ENCODE measurements at places on chromosomes 11 and 22.

DNA sequence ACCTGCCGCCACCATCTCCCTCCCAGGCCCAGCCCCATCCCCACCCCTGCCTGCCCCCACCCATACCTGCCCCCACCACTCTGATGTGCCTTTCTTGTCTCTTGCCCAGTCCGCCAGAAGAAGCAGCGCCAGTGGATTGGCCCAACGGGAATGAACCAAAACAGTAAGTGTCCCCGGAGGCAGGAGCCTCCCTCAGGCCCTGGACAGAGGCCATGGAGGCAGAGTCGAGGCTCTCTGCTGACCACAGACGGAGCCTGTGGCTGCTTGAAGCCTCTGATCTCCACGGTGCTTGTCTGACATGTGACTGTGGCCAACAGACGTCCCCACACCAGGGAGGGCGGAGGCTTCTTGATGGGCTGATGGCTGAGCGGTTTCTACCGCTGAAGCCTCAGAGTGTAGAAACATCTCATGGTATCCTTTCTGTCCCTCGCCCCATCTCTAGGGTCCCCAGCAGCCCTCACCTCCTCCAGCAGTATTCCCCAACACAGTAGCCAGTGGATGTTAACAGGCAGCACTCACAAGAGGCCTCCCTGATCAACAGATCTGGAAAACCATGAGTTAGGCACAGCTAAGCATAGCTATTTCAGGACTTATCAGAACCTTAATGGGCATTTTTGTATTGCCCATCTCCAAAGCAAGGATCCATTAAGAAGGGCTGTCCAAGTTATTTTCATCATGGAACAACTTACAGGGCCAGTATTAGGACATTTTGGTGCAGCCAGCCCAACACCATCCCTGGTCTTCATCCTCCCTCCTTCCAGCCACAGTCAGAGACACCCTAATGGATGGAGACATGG is 21.7 kb downstream of the CD5 start:
- DNase-seq, result no peak

DNA sequence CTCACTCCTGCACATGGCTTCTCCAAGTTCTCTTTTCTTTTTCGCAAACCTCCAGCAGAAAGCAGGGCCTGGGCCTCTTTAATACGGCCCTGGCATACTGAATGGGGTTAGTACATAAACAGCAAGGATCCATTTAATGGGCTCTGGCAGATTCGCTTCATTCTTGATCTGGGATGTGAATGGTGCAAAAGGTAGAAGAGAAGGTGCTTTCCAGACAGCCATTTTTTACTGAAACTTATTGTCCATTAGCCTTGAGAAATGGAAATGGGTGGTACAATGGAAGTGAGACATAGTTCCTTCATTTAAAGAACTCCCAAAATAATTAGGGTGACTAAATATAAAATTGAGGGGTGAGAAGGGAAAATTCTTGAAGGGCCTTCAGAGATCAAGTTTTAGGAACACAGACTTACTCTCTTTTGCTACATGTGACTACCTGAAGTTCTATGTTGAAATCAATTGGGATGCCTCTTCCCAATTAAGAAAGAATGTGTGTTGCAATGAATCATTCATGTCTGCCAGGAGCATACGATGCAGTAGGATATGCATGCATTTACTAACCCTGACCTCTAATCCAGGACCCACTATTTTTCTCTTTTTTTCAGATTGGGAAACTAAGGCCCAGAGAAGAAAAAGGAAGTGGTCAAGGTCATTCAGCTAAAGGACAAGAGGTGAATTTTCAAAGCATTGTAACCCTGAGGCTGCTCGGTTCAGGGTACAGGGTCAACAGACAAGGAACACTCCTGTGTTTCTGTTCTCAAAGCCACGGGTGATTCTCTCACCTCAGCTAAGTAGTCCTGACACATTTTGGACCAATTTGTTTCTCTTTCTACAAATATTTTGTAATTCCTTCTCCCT is 144.1 kb downstream of the BBOX1 start:
- DNase-seq, result no peak

- DNase-seq, result no peak
Measured at GRCh38 chr22:40506762-40507161, 129.8 kb downstream of the MRTFA start.

DNA sequence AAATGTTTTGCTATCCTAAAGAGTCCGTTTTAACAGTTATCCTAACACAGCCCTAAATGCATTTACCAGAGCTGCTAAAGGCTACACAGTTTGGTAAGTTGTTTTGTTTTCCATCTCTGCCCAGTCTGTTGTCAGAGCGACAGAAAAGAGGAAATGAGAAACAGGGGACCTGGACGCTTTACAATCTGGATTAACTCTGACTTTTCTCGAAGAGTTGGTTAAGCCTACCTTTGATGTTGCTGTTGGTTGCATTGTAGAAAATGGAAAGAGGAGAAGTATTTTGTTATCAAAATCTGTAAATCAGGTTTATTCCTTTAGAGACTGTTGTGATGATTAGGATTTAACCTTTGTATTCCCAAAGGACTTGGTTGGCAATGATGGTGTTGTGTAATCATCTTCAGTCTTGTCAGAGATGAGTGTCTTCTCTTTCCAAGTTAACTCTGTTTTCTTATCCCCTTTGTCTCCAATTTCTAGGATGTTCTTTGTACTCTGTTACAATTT is 481 bp downstream of the ANGPTL5 start:
- DNase-seq, result no peak

DNA sequence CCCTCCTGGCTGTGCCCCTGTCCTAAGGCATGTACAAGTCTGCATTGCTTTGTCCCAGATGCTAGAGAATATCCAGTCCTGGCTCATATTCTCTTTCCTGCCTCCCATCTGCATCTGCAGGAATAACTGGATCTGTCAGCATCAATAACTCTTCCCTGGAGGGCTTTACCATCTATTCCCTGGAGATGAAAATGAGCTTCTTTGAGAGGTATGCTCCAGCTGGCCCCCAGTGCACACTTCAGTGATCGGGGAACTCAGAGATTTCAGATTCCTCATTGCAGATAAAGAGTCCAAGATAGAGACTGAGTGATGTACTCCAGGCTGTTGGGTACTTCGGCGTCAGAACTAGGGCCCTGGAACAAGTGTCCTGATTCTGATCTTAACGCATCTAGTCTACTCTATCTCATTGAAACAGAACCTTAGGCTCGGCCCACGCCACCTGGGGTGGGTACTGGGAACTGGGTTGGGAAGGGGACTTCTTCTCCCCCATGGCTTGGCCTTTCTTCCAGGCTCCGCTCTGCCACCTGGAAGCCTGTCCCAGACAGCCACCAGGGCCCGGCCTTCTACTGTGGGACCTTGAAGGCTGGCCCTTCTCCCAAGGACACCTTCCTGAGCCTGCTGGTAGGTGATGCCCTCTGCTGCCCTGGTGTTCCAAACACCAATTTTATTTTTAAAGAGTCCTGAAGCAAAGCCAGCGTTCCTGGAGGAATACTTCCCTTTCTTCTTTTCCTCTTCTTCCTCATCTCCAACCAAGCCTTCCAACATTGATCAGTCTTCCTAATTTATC is 17.8 kb upstream of the GLB1L2 start:
- no peak for DNase-seq

- no peak for DNase-seq
Measured at GRCh38 chr11:129694966-129695365, 120.7 kb upstream of the TMEM45B start.

DNA sequence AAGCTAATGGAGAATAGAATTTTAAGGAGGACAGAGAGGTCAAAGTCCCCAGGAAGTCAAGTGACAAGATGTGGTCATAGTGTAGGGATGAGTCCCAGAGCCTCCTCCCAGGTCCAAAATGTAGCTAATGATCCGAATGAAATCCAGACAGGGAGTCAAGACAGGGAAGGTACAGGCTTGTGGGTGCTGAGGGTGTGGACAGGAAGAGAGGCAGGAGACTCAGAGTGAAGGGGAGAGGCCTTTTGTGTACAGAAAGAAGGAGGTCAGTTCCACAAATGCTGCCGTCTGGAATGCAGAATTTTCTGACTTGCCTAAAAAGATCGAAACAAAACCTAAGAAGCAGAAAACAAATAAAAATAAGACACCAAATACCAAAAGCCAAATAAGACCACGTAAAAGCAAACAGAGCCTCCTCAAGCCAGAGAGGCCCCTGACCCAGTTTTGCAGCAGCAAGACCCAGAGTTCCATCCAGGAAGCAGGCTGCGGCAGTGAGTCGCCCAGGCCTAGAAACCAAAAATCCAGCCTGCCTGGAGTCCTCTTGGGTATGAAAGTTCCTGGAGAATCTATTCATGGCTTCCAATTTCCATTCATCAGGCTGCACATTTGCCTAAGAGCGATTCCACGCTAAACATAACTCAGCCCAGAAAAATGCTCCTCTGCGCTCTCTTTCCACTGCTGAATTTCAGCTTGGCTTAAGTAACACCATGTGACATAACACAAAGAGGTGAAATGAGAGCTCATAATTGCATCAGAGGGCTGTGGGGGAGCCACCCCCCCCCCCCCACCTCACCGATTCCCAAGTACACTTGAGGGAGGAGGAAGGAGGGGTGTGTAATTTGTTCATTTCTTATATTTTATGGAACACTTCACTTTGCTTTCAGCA is 71.2 kb downstream of the KIRREL3 start:
- no peak for DNase-seq

DNA sequence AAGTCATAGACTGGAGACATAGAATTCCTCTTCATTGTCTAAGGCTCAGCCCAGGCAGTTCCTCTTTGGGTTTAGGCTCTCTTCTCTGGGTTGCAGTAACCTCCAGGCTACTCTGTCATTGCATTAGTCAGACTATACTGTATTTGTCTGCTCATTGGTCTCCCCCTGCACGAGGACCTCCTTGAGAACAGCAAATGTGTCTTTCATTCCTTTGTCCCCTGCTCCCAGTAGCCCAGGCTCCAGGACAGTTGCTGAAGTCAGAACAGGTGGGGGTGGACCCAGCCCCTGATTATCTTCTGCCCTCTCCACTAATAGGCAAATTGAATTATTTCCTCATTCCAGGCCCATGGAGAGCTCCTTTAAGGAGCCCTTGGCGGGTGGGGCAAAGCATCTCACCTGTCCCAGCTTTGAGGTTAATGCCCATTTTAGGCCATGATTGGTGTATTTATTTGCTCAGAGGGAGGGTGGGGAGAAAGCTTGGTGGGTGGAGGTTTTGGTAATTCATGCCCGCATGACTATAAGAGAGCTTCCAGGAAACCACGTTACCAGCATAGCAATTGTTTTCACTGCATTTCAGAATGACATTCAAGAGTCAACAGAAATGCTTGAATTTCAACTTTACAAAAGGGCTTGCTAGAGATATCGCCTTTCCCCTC is 40.9 kb downstream of the NAV2 start:
- DNase-seq, result no peak

DNA sequence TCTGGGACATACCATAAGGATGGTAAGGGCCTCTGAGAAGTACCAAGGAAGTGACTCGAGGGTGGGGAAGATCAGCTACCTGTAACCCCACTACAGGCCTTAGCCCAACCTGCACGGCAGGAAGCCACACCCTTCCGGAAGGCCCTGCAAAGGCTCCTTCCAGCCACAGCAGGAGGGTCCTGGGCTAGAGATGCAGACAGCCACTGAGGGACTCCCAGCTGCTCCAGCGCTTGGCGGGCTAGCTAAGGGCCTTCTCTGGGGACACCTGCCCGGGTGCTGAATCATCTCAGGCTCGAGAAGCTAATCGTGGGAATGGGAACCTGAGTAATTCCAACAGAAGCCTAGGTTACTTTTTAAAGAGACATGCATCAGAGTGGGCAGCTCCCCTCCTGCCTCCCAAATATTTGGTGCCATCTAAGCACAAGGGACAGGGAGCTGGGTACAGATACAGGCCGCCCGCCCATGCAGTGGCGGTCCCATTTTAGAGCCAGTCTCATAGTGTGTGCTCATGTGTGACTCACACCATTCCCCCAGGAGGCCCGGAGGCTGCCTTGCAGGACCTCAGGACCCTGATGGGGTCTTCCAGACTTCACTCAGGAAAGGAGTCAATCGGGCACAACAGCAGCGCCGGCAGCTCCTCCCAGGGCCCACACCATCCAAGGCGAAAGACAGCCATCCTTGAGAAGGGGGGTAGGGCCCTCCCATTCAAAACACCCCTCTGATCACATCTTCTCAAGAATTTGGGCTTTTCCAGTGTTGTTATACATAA is 8.0 kb downstream of the MYH9 start:
- DNase-seq, result no peak

- DNase-seq, result no peak
Measured at GRCh38 chr22:19429950-19430889, 1.3 kb downstream of the HIRA start.

GRCh38 chr11:60871378-60872061 is 4.2 kb downstream of the ZP1 start:
- no peak for DNase-seq

DNA sequence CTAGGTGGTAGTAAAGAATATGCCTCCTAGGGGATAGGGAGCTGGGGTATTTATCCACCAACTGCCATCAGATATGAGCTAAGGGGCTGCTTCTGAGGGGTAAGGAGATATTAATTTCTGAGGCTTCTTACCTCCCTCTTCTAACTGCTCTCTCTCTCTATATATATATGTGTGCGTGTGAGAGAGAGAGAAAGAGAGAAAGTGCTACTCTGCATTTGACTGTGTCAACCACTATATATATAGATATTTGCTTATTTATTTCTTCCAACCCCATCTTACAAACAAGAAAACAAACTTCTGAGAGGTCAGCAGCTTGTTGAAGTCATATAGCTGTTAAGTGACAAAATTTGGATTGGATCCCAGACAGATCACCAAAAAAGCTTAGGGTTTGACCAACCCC is 5.9 kb upstream of the HEPACAM start:
- no peak for DNase-seq

DNA sequence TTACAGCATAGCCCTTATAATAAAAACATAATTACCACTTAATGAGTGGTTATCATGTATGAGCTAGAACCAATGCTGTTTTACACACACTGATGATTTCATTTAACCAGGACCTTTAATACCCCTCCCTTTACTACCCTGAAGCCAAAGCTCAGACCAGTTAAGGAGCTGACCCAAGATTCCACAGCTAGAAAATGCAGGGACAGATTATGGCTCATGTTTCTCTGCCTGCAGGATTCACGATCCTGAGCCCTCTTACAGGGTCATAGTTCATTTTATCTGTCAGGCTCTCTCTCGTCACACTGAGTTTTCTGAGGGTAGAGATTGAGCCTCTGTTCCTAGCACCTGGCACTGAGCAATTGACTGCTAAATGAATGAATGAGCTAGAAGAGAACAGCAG is 27.4 kb downstream of the TUB start:
- DNase-seq, result no peak

GRCh38 chr22:31870890-31871289 is 73.4 kb upstream of the YWHAH start:
- no peak for DNase-seq
